ENCODE measurements at places on chromosomes 5 and 9.

DNA sequence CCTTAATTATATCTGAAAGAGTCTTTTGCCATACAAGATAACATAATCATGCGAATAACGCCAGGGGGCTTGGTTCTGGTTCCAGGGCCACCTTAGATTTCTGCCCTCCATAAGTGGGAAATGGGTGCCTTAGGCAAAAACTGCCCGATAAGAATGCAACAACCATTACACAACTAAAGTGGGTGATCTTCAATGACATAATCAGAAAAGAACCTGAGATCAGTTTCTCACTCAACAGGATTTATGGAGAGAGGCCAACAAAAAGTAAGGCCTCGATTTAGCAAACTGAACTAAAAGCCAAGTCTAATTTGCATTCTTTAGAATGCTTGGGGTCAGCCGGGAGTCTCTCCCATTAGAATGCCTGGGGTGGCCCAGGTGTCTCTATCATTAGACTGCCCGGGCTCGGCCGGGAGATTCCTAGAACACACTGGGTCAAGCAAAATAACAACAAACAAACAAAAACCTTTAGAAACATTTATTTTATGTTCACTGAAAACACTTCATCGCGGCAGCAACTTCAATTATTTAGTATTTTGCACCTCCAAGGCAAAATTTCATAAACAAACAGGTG lies 194.8 kb downstream of the AUH start:
- no peak for DNase-seq

GRCh38 chr5:173807181-173807655 lies 80.9 kb upstream of the CPEB4 start:
- no peak for DNase-seq

DNA sequence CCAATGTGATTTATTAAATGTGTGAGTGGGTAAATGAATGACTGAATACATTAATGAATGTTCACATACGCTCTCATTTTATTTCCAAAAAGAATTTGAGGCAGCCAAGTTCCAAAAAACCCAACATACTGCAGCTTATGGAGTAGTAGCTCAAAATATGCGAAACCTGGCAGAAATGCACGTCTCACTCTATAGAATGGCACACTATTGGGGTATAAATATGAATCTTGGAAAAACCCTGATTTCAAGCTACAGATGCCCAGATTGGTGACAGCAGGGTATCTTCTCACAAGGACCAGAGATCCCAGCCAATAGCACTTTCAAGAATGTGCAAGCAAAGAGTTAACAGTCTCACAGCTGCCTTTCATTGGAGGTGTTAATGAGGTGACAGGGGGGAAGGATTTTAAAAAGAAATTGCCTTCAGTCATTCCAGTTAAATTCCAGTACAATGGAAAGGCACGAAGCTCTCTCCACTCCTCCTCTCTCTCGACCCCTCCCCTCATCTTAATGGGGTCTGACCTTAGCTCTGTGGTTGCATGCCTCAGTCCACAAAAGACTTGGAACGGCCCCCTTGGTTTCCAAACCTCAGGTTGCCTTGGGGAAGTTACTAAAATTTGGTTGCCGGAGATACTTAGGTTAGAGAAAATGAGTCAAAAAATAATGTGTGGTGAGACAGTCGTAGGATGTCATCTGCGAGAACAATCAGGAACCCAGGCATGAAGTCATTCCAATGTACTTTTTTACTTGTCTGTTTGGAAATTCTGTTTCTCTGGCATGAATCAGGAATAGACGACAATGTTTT lies 307.4 kb downstream of the NFIB start:
- DNase-seq: no peak

GRCh38 chr5:10581867-10582511 lies 18.1 kb downstream of the ANKRD33B start:
- DNase-seq: no peak

DNA sequence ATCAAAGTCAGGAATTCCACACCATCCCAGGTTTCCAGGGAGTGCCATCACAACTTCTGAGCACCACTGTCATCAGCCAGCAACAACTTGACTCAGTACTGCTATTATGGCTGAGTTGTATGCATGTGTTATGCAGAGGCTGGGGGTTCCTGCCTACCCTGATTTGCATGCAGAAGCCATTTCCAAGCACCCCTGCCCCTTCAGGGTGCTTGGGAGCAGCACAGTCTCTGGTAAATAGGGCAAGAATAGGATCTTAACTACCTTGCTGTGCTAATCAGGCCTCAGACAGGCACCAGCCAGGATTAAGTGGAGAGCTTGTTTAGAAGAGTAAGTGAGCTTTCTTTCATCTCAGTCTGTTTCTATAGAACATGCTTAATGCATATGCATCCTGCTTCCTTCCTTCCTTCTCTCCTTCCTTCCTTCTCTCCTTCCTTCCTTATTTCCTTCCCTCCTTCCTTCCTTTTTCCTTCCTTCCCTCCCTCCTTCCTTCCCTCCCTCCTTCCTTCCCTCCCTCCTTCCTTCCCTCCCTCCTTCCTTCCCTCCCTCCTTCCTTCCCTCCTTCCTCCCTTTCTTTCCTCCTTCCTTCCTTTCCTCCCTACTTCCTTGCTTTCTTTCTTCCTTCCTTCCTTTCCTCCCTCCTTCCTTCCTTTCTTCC lies 175.7 kb downstream of the FRMD3 start:
- no peak for DNase-seq

DNA sequence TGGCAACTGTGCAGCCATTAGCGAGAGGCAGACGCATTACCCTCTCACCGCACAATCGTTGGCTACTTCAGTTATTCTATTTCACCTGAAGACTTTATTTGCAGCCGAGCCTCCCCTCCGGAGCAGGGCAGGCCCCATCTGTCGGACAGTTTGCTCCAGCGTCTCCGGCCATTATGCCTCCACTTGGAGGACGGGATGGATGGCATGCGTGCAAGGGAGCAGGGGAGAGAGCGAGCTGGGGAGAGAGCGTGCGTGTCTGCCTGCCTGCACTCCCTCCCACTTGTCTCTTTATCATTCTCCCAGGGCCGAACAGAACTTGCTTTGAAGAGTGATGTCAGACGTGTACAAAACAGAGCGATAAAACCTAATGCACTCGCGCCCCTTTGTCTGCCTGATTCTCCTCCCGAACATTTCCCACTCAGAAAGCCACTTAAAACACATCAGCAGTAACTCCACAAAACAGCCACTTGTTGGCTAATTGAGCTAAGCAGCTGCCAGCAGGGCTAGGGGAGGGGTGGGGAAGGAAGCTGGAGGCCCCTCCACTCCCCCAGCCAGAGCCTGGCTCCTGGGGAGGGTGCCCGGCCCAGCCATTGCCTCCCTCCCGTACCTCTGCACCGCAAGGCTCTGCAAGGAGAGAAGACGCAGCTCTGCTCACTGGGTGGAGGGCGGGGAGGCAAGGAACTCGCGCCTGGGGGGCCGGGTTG lies 43.4 kb upstream of the FUBP3 start:
- no peak for DNase-seq

DNA sequence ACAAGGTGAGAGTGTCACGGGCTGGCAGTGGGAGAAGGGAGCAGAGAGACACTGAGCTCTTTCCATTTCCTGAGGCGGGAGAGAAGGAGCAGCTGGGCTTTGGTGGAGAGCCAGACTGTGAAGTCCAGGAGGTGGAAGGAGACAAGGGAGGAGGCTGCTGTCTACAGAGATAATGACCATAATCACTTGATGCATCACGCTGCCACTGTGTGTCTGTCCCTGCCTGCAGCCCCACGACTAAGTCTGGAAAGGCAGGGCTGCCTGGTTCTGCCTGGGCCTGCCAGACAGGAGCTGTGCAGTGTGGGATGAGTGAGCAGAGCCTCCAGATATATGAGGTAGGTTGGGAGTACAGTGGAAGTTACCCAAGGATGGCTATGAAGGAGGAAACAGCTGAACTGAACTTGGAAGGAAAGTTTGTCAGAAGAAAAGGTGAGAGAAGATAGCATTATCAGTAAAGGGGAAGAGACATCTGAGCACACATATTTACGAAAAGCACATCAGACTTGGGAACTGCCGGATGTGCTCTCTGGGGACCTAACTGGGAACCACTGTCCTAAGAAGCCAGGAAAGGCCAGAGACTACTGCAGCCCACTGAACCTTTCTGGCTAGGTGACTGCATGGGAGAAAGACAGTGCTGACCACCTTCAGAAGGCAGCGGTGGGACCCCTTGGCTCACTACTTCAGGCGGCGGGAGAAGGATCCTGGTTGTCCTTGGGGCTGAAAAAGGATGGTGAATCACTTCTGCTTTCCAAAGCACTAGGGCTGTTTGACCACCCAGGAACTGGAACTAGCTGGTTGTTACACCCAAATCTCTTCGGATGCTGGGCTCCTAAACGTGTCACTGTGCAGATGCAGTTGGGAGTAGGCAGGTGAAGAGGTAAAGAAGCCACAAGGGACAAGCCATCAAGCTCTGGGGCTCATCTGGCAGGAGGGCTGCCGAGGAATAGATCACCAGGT lies 12.8 kb upstream of the DDX41 start:
- DNase-seq: no peak

DNA sequence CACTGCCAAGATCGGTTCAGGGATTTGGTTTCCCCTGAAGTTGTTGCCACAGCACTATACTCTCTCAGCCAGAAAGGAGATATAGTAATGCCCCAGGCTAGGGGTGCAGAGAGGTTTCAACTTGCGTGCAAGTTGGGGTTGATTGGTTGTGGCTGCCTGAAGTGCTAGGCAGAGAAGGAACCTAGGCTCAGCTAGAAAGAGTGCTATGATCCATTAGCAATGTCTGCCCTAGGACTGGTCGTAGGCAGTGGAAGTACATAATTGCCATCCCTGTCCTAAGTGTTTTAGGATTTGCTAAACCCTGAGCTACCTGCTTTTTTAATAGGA lies 136.6 kb upstream of the SMIM23 start:
- DNase-seq: no peak

DNA sequence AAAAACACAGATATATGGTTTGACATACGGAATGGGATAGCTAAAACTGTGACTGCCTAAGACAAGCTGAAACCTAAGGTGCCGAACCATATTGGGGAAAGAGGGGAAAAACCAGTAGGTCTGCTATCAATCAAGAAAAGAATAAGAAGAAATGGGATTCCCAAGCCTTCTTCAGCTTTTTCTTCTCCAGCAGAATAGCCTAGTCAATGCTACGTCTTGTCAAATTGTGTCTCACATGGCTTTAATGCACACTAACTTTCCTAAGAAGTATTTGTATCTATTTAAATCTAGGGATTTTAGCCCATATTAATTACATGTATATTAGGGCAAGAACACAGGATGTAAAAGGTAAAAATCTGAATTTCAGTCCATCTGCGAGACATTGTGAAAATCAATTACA lies 797 bp upstream of the FBXO38 start:
- no peak for DNase-seq

- DNase-seq: no peak
Observed at GRCh38 chr5:171920765-171921391, 85.6 kb downstream of the FBXW11 start.

GRCh38 chr5:81428446-81428845 lies 34.5 kb upstream of the ACOT12 start:
- no peak for DNase-seq

DNA sequence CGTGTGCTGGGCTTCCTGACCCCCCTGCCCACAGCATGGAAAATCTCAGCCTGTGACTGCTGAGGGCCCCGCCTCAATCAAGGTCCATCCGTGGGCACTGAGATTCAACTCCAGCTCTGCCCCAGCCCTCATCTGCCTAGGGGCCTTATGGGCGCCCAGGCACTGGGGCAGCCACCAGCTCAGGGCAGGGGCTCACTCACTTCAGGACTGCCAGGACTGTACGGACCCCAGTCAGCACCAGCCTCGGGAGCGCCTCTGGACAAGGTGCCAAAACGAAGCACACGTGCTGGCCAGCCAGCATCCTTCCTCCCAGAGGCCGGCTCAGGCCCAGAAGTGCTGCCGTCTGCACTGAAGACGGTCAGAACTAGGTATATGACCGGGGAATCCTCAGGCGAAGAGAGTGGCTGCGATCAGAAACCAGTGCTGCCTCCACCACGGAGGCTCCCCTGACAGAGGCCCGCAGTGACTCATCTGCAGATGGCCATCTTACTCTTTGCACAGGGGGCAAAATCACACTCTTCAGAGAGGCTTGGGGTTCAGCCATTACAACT lies 19.6 kb downstream of the CLPTM1L start:
- no peak for DNase-seq

DNA sequence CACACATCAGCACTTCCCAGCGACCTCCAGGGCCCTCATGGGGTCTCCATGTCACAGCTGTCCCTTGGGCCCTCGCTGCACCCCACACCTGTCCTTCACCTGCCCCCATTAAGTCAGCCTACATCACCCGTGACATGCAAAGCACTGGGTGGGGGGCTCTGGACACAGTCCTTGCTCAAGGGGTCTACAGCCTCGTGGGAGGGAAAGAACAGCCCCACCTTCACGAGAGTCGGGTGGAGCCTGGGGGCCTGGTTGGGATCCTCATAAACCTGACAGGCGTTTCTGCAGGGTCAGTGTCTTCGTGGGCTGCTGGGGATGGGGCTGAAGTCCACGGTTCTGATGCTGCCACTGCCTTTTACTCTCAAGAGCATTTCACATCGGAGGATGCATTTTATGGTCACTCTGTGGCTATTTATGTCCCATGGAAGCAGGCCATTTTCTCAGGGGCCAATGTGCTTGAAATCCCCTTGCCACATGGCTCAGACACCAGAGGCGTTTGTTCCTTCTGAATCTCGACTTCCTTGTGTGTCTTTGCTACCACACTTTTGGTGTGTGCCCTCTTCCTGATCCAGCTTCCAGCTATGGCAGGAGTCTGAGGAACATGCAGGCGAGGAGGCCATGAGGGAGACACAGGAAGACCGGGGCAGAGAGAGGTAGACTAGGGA lies at the start of gene OR2V1:
Gene OR2V1 (minus strand): TSS at position 338 of the 665 bp plus-strand sequence. CDS start 5,865 bp downstream, outside the sequence.
- DNase-seq: no peak

DNA sequence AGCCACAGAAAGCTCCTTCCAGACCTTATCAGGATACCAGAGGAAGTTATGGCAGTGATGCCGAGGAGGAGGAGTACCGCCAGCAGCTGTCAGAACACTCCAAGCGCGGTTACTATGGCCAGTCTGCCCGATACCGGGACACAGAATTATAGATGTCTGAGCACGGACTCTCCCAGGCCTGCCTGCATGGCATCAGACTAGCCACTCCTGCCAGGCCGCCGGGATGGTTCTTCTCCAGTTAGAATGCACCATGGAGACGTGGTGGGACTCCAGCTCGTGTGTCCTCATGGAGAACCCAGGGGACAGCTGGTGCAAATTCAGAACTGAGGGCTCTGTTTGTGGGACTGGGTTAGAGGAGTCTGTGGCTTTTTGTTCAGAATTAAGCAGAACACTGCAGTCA lies 70.8 kb upstream of the ENTREP1 start:
- DNase-seq: no peak

DNA sequence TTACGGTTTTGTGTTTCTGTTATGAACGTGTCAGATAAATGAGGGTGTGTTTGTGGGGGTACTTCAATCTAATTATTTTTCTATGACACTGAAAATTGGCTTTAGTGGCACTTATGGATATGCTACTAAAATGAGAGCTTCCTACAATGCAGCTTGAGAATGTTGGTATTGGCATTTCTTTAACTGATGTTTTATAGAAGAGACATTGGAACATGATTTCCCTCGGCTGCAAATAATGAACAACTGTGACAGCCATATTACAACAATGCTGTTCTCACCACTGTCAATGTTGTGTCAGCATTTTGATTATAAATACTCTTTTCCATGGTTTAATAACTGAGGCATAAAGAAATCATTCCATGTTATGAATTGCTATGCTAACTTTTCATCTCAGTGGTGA lies 279.4 kb downstream of the KDM4C start:
- no peak for DNase-seq

Measured in T1000 (cell line).